Activated naive CD4-positive, alpha-beta T cell treated with anti-CD3 and anti-CD28 coated beads, Interleukin-2, amount 50 U/mL, for 16 hours (primary cell): ENCODE measurements at places on chromosomes 1 and 21.

DNA sequence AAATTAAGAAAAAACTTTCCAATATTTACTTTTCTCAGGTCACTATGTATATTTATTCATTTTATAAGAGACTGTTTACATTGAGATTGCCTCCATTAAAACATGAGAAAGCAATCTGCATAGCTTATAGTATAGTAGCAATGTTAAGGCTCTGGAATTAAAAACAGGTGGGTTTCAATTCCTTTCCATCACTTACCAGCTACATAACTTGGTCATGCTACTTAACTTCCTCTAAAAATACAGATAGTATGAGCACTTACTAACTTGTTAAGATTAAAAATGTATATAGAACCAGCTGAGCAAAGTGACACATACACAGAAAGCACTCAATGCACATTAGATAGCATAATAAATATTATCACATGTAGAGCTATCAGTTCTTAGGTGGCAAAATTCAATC is 76.6 kb downstream of the LYST start:
- no peak for DNase-seq

DNA sequence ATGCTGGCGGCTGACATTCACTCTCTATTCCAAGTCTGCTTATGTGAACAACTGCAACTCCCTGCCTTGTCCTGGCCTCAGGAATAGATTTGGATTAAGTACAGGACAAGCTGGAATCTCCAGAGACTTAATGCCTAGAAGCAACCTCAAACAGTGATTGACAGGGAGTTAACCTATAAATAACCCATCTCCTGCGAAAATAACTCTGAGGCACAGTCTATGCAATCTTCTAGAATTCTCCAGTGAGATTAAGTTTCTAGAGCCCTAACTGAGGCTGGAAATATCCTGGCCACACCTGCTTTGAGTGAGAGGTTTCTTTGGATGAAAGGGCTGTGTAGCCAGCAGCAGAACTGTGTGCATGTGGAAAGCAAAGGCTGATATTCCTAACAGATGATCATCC is 25.3 kb upstream of the ATP1A1 start:
- no peak for DNase-seq

- DNase-seq = no peak
These were observed 39.5 kb upstream of the DDAH1 start for GRCh38 chr1:85504417-85504816.

GRCh38 chr1:16420424-16421118 is 16.7 kb downstream of the SPATA21 start:
- peak; percentile 63 for DNase-seq

DNA sequence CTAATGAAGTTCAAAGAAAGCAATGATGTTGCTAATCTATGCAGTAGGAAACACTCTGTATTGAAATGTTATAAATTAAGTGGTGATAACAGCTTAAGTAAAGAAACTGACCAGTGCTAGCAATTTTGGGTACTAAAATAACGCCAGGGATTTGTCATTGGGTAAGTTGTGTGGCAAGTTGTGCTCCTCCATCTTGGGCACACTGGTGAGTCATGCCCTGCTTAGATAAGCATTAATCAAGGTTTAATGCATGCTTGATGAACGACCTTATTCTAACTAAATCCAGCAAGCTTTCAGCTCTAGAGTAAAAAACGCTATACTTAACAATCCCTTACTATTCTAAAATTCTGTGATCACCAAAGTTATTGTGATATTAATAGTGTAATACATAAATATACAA is 25.2 kb downstream of the VAMP4 start:
- no peak for DNase-seq

GRCh38 chr1:228445843-228446650 is 29.4 kb upstream of the TRIM17 start:
- peak; percentile 33 for DNase-seq

DNA sequence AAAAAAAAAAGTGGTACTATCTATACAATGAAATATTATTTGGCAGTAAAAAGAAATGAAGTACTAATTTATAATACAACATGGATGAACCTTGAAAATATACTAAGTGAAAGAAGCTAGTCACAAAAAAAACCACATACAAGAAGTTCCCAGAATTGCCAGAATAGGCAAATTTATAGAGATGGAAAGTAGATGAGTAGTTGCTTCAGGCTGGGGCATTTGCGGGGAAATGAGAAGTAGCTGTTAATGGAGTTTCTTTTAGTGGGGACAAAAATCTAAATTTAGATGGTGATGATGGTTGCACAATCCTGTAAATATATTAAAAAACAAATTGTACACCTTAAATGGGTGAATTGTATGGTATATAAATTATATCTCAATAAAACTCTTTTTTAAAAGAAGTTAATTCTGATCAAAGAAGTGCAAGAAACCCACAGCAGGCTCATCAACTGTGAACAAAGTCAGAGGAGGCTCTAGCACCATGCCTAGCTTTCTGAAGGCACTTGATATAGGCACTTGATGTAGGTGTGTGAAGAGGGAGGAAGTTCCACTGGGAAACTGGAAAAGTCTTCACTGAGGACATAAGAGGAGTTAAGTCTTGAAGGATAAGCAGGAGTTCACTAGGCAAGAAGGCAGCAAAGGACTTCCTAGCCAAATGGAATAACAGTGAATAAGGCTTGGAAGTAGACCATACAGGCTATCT is 52.5 kb downstream of the DMAP1 start:
- DNase-seq = no peak

DNA sequence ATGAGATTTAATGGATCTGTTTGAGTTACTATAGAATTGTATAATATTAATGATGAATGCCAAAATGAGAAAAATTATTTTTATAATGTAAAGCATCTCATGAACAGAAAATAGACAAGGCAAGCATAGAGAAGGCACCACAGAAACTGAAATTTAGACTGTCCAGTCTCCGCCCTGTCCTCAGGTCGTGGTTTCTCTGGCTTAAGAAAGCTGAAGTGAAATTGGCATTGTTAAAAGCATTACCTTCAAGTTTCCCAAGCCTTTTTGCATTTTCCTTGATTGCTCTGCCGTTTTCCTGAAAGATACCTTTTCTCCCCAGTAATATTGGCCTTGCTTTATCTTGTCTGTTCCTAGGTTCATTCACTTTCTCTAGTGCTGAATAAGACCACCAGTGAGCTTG is 58.0 kb downstream of the VPS13D start:
- no peak for DNase-seq

- DNase-seq = no peak
These were observed 24.9 kb upstream of the ATP1B1 start for GRCh38 chr1:169081503-169082123.
